ENCODE measurements at places on chromosomes 7 and 10. TPM values are rescaled to one million over a fixed set of nuclear protein-coding genes. Genes with fewer than 3 reads are reported as not detected.

The POP7 gene
- total RNA-seq = 27.1 TPM

The GIMAP4 gene
- total RNA-seq = 34.7 TPM

The SPDYE18 gene
- 0.22 TPM for total RNA-seq

The ASB15 gene
- 78.6 TPM for total RNA-seq

The CDK14 gene
- total RNA-seq = 24.2 TPM

GRCh38 chr7:130009848-130010688 lies 41.1 kb downstream of the ZC3HC1 start:
- DNase-seq = no peak

- no peak for DNase-seq
Measured at GRCh38 chr10:70350501-70350900, 31.9 kb downstream of the LRRC20 start.

DNA sequence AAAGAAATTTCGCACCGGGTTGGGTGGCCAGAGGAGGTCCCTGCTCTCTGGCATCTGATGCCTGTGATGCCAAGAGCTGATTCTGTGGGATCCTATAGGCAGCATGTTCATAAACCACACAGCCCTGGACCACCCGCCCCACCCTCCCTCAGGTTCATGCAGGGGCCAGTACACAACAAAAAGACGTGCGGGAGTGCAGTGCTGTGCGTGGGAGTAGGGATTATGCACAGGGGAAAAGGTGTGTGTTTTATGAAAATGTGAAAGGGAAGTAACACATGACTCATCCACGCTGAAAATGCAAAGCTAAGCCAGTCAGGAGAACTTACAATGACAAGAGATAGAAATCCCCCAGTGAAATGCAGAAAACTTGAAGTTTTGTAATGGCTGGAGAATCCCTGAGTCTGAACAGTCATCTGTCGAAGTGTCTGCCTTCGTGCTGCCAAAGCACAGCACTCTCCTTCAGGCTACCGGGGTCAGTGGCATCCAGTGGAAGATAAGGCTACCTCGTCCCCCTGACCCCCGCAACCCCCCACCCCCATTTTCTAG lies 1.1 kb downstream of the KIAA1217 start:
- no peak for DNase-seq

- DNase-seq = no peak
Measured at GRCh38 chr7:81114633-81115032, 195.8 kb upstream of the SEMA3C start.

- peak; percentile 54 for DNase-seq
Measured at GRCh38 chr7:78326876-78327275, 528.3 kb downstream of the PHTF2 start.

GRCh38 chr7:139714163-139714901 lies 63.5 kb downstream of the HIPK2 start:
- DNase-seq = peak; percentile 76

Measured in Right ventricle myocardium superior (tissue), 1 donor.